ENCODE measurements at places on chromosomes 3 and 15.

DNA sequence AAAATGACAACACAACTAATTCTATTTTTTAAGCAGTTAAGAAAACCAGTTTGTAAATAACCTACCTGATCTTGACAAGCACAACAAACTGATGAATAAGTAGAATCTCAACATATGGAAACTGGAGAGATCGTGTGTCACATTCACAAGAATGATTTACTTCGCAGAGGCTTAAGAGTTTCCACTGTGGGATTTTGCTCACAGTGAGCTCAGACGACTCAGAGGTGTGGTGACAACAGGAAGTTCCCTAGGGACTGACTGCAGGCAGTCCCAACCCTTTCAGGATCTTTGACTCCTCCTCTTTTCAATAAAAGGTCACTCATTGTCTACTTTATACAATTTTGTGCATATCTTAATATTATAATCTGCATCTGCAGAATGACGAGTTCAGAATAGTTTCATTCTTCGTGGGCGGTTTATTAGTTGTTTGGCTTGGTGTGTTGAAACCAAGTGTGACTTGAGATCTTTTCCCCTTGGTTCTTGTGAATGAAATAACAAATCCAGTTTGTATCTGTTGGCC lies at the start of gene LIPH:
LIPH (minus strand) TSS at position 231 of the 520 bp plus-strand sequence; CDS start at position 114, 117 bp downstream.
- peak; percentile 34 for DNase-seq

- peak; percentile 82 for DNase-seq
These were observed 36.6 kb downstream of the ATP6V1A start for GRCh38 chr3:113783463-113783862.

- DNase-seq: no peak
These were observed 367.9 kb upstream of the PROK2 start for GRCh38 chr3:72152551-72153476.

DNA sequence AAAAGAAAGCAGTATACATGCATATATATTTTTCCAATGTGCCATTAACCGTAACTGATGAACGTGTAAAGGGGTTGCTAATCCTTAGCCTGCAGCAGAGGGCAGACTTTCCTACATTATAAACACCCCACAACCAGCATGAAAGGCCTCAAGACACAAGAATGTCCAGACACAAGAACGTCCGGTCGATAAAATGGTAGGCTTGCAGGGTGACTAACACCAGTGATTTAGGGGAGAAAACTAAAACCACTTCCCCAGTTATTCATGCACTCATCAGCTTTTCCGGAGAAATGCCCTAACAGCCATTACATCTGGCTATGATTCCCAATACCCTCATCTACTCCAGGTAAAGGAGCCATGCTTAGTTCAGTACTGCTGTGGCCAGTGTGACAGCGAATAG lies 57.4 kb downstream of the LRTM1 start:
- DNase-seq: no peak

GRCh38 chr3:75049533-75049932 lies 435.1 kb upstream of the CNTN3 start:
- no peak for DNase-seq

DNA sequence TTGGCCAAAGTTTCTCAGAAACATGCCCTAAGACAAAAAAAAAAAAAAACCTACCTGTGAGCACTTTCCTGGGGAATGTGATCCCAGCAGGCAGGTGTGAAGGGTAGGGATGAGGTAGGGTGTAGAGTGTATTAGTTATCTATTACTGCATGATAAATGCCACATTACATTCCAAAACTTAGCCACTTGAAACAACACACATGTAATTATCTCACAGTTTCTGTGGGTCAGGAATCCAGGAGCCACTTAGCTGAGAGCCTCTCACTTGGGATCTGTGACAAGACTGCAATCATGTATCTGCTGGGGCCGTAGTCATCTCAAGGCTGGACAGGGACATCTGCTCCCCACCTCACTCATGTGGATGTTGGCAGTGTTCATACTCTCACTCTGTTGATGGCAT lies 18.9 kb upstream of the FBN1 start:
- no peak for DNase-seq

DNA sequence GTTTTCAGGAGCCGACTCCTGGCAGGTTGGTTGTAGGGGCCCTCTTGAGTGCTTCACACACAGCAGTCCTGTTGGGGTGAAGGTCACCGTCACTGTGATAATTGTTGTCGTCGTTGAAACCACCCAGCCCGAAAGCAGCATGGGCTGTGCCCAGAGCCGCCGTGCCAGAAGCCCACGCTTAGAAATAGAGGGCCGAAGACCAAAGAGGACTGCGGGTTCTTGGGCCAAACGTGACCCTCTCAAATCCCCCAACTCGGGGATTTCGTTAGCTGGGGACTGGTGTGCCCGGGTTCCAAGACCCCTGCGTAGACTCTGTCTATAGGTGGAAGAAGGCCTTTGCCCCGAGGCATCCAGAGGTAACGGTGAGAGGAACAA lies 7.5 kb upstream of the ADAMTS17 start:
- no peak for DNase-seq

GRCh38 chr3:27673701-27674100 lies 48.4 kb downstream of the EOMES start:
- DNase-seq: peak; percentile 24

DNA sequence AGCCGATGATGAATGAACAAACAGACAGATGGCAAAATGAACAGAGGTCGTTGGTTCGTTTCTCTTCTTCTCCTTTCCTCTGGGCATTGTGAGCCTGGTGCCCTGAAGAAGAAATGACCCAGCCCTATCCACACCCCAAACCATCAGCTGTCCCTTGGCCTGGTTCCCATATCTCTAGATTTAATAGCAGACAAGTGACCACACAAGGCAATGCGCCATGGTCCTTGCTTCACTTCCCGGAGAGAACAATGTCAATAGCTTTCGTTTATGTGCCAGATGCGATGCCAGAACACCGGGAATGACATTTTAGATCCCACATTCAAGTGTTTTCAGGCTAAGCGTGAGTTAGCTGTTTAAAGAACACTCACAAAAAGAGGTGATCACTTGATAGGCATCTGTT lies 17.7 kb downstream of the POC1A start:
- no peak for DNase-seq

GRCh38 chr15:76328958-76329357 lies 7.6 kb upstream of the ISL2 start:
- no peak for DNase-seq

DNA sequence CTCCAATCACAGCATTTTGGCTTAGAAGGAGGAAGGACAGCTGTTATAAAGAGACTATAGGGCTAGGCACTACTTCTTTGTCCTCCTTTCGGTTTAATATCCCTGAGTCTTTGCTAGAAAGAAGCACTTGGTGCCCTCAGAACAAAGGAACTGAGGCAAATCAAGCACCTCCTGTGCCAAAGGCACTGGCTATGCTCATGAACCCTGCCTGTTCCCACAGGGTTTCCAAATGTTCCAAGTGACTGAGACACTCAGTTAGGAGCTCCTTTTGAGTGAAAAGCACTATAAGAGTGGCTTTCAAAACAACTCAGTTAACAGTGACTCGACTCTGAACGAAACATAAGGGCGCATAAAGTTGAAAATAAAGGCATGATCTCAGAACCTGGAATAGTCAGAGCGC lies 25.0 kb downstream of the TBC1D2B start:
- no peak for DNase-seq

DNA sequence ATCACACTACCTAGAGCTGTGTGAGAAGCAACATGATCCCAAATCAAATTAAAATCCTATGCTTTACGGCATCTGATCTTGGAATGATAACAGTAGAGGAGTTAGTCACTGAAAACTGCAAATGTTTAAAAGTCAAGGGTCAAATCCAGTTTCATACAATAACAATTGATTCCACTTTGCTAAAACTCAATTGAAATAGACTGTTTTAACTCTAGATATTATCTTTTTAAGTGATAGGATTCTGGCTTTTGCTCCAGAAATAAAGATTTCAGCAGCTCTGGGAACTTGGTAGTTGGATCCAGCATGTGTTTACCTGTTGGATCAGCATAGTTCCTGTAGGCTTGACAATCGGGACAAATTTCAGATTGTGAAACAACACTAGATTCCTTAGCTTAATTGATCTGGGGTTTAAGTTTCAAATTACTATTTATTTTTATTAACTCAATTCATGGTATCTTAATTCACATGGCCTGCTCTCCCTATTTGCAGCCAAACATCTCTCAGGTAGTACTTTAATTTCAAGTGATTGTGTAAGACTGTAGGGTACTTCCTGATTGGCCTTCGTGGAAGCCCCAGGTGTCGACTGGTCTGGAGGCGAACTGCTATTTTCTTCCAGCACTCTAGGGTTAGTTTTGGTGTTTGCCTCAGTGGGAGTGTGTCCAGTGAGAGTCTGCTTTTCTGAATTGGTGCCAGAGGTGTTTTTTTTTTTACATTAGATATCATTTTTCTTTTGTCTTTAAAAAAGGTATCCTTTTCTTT lies 16.6 kb downstream of the NFKBIZ start:
- no peak for DNase-seq

GRCh38 chr3:45082142-45082538 lies 56.0 kb downstream of the CLEC3B start:
- no peak for DNase-seq

DNA sequence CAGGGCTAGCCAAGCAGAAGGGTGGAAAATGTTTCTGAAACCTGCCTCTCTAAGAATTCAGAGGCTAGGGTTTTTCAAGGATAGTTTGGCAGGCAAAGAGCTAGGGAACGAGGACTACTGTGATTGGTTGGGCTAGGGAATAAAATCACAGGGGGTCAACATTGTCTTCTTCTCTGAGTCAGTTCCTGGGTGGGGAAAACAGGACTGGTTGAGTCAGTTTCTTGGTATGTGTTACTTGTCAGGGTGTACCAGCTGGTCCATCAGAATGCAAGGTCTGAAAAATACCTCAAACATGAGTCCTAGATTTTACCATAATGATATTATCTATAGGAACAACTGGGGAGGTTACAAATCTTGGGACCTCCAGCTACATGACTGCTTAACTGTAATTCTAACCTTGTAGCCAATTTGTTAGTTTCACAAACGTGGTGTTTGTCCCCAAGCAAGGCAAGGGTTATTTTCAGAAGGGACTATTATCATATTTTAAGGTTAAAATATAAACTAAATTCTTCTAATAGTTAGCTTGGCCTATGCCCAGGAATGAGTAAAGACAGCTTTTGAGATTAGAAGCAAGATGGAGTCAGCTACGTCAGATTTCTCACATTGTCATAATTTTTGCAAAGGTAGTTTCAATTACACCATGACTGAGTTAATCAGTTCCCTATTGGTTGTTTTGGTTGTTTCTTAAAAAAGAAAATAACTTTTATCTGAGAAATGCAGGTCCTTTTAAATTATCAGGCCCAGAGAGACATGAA lies 231.5 kb downstream of the ALCAM start:
- DNase-seq: no peak

DNA sequence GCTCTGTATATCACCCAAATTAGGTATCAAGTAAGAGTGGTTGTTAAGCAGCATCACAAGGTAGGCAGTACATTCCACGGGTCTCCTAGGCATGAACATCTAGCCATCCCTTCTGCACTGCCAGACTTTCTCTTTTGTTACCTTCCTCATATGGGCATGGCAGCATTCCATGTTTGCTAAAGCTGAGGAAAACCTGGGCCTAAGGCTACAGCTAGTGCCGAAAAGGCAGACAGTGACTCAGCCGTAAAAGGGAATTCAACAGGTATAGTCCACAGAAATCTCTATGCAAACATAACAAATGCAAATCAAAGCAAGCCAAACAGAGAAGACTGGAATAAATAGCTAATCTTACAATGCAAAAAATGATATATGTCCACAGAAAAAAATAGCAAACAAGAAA lies 645.4 kb downstream of the ZBBX start:
- DNase-seq: no peak

- no peak for DNase-seq
These were observed 317.7 kb downstream of the EDEM1 start for GRCh38 chr3:5505163-5505562.

GRCh38 chr3:151412989-151413388 lies 28.4 kb upstream of the P2RY12 start:
- DNase-seq: no peak

DNA sequence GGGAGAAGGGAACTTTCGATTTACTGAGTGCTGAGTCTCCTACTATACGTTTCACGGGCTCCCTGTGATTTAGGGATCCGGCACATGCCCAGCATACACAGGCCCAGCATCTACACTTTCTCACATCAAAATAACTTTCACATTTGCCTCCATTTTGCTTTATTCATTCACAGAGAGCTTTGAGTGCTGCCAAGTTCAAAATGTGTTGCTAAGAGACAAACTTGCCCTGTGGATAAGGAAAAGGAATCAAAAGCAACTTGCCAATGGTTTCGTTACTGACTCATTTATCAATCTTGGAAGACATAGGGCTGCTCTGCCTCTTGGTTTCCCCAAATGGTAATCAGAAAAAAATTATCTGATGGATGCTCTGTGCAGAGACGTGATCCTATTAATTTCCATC lies 86.3 kb upstream of the LRRN1 start:
- DNase-seq: no peak

GRCh38 chr15:78073046-78073787 lies 4.3 kb downstream of the TBC1D2B start:
- DNase-seq: no peak

DNA sequence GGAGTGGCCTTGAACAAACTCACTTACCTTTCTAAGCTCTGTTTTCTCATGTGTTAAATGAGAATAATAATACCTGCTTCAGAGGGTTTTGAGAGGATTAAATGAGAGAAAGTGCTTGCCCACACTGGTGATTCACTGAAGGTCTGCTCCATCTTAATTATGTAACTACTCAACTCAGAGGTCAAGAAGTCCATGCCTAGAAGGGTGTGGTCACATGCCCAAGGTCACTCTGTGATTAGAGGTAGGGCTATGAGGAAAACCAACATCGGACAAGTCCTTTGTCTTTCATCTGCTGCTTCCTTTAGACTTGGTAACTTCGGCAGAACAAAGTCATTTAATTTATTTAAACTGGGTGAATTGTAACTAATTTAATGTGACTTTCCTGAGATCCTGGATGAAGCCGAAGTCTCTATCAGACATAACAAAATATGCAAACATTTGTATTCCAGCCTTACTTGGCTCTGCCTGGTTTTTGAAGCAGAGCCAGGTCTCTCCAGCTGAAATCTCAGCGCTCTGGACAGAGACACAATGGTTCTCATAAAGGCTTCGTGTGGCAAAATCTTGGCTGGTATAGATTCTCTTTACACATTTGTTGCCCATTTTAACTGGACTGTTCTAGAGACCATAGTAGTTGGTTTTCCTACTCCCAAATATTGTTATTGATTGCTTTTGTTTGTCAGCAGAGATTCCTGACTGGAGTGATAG lies 3.0 kb downstream of the CHRNA7 start:
- no peak for DNase-seq

DNA sequence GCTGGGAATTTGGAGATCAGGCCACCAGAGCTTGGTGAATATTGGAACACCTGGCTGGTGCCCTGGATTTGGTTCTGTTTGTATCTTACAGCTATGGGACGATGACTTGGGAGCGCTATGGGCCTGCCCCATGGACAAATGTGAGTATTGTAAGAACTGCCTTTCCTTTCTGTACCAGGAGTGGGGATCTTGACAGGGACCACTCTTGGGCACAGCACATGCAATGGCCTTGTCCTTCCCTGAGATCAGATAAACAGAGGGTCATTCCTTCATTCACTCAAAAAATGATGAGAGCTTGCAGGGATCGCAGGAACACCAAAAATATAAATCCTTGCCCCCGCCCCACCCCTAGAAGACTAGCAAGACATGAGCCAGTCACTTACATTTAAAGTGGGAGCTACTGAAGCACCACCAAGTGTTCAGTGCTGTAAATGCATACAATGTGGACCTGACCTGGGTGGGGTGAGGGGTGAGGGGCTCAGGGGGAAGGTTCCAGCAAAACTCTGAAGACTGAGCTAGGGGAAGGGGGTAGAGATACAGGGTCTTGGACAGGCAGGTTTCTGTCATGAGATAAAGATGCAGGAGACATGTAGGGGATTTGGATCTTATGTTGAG lies 2.7 kb upstream of the CRELD1 start:
- DNase-seq: no peak

All from inflammatory macrophage treated with lipopolysaccharide for 4 hours (primary cell).